ENCODE measurements at places on chromosomes 13 and 19.

- no peak for DNase-seq
Observed at GRCh38 chr13:108267347-108267746, 2.2 kb upstream of the TNFSF13B start.

- DNase-seq, result no peak
Observed at GRCh38 chr19:10921199-10921909, 7.1 kb downstream of the YIPF2 start.

- no peak for DNase-seq
Observed at GRCh38 chr13:48116808-48117207, 21.9 kb upstream of the MED4 start.

GRCh38 chr13:46373623-46374022, 13.4 kb downstream of the RUBCNL start:
- no peak for DNase-seq

GRCh38 chr13:28657784-28658538, 969 bp upstream of the POMP start:
- no peak for DNase-seq

DNA sequence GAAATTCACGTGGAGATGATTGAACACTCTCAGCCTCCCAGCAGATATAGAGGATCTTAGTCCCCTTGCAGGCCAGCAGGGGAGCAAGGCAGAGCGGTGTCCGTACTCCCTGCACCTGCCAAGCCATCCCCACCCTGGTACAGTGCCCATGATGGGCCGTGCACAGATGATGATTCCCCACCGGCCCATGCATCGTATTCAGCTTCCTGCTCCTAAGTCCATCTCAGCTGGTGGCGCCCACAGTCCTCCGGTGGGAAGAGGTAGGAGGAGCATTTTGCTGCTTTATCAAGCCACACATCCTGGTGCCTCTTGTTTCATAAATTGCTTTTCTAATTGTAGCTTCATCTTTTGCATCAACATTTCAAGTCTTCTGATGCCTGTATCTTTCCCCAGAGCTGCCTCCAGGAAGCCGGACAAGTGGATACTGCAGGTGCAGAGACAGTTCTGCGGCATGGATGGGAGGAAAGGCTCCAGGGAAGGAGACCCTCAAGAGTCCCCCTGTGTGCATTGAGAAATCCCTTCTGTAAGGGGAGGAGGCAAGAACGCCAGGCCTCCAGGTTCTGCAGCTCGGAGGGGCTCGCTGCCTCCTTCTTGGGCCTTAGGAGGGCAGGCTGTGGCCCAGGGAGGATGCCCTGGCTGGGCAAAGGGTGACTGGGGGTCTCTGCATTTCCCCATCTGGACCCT, 55.3 kb downstream of the F2RL3 start:
- DNase-seq, result no peak

- DNase-seq, result no peak
Observed at GRCh38 chr13:45447050-45447661, 17.6 kb upstream of the COG3 start.

- DNase-seq, result no peak
Observed at GRCh38 chr19:17889609-17890214, 18.0 kb downstream of the SLC5A5 start.

DNA sequence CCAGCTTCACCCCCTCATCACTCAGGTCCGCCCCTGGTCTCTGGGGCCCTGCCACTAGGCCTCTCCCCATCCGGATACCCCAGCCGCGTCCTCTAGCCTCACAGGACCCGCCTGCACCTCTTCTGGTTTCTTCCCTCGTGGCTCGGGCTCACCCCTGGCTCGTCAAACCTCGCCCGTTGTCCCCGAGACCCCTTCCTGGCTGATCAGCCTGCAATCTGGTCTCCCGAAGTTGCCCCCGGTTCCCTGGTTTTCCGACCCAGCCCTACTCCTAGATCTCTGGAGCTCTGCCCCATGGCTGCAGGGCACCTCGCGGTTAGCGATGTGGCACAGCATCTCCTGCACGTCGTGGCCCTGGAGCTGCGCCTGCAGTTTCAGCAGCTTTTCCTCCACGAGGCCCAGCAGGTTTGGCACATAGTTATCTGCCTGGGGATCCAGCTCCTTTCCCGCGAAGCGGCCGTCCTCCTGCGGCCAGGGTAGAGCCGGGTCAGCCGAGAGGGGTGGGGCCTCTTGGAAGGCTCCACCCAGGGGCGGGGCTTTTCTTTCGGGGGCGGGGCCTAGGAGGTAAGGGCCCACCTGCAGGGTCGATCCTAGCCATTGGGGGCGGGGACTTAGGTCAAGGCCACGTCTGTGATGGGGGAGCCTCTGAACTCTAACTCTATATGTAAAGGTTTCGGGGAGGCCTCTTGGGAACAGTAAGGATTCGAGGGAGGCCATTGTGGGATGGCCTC, 2.4 kb upstream of the RGL3 start:
- no peak for DNase-seq

GRCh38 chr13:40145139-40145538, 489.7 kb downstream of the COG6 start:
- no peak for DNase-seq

DNA sequence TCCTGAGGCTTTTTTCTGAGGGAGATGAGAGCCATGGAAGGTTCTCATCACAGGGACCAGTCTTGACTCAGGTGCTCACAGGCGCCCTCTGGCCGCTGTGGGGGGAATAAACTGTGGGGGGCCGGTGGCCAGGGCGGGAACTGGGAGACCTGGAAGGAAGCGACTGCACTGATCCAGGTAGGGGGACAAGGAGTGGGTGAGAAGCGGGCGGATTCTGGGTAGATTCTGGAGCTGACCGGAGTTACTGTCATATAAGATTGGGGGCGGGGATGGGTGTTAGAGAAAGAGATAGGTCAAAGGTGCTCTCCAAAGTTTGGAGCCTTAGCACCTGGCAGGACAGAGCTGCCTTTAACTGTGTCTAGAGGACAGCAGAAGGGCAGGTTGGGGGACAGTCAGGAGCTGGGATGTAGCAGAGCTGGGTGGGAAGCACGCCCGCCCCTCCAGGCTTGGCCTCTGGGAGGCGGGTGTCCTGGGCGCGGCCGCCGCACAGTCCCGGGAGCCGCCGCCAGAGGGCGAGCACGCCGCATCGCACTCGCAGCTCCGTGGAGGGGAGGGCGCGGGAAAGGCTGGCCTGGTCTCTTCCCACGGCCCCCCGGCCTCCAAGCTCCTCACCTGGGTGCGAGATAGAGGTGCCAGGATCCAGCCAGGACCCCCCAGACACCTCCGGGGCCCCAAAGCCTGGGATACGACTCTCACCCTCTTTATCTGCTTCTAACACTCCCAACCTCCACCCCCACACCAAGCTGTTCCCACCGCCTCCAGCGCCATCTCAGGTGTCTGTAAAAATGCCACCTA, 4.2 kb upstream of the DAND5 start:
- DNase-seq, result peak; percentile 90

- DNase-seq, result no peak
Observed at GRCh38 chr19:28027116-28027515, 1185.8 kb downstream of the UQCRFS1 start.

GRCh38 chr19:51572908-51573307, 1.8 kb downstream of the ZNF175 start:
- DNase-seq, result no peak

GRCh38 chr13:44331912-44332851, 41.4 kb upstream of the SERP2 start:
- DNase-seq, result peak; percentile 87

- DNase-seq, result no peak
Observed at GRCh38 chr13:33411312-33411711, 125.8 kb upstream of the STARD13 start.

- DNase-seq, result no peak
Observed at GRCh38 chr13:51457086-51457815, 4.4 kb upstream of the INTS6 start.

- no peak for DNase-seq
Observed at GRCh38 chr13:80166352-80166751, 174.6 kb downstream of the SPRY2 start.

DNA sequence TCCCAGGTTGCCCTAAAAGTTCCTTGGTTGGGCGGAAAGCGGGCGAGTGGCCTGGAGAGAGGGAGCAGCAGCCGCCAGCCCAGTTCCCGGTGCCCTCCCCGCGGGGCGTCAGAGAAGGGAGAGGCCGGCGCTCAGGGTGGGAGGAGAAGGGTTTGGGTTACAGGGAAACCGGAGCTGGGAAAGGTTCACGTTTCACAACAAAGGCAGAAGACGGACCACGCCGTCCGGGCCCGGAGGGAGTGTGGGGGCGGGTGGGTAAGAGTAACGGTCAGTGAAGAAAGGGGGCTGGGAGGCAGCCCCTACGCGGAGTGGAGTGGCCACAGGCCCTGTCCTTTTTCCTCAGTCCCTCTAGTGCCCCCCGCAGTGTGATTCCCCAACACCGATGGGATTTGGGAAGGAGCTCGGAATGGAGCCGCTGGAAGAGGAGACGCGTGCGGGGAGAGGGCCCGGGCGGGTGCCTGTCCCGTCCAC, 1.6 kb downstream of the SIX5 start:
- peak; percentile 88 for DNase-seq

DNA sequence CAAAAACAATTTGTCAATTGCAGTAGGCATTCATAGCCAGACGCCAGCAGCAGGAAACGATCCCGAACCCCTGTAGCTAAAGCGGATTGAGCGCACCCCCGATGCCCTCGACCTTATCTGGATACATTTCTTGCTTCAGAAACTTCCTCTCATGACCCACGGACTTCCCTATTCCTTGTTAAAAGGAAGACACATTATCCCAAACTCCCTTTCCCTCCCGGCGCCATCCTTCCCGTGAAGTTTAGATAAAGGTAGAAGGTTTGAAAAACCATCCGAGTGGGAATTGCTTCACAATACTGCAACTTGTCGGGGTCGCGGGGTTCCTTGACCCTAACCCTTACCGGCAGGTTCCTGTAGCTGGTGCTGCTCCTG, 977 bp downstream of the PCDH20 start:
- no peak for DNase-seq

DNA sequence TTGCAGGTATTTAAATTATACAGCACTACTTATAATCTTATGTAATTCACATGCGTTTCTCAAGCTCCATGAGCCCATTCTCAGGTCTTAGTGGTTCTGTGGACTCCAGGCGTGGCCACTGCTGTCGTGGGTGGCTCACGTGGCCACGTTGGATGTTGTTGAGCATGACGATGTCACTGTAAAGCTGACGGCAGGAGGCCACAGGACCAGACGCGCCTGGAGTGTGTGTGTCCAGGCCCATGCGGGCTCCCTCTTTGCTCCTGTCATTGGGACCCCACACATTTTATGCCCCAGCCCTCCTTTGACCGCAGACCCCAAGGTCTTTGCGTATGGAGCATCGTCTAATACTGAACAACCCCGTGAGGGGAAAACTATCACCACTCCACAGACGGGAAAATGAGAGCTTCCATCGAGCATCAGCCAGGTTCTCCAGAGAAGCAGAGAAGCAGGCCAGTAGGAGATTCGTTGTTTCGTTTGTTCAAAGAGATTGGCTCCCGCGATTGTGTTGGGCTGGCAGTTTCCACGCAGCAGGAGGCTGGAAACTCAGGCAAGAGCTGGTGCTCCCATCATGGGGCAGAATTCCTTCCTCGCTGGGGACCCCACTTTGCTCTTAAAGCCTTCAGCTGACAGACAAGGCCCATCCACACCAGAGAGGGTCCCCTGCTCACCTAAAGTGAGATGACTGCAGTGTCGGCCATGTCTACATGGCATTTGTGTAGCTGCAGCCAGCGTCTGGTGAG, 129.3 kb upstream of the SPACA7 start:
- no peak for DNase-seq

- DNase-seq, result no peak
Observed at GRCh38 chr19:24046550-24046949, 40.4 kb upstream of the ZNF254 start.

DNA sequence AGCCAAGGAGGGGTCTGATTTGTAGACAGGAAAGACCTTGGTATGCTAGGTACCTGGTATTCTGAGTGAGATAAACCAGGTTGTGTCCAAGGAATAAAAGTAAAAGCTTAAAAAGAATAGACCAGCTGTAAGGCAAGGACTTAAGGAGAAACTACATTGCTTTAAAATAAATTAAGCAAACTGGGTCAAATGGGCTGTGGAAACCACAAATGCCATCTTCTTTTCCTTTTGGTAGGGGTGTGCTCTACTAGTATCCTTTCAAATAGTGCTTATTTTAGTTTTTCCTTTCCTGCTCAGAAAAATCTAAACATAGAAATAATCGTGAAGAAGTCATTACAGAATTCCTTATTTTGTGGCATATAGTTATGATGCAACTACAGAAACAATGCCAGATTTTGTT, 138.6 kb upstream of the KLF12 start:
- DNase-seq, result no peak

DNA sequence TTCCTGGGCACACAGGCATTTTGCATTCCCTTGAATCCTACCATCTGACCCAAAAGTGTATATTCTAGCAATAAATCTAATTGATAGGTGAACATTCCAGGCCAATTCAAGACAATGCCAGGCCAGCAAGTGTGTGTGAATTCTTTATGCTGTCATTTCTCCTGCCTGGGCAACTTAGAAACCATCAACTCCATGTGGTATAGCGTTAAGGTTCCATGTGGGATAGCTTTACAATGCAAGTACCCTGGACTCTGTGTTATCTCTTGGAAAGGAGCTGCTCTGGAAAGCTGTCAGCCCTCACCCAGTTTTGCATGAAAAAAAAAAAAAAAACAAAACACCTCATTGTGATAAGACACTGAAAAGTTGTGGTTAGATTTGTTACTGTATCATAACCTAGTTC, 15.6 kb upstream of the FLT1 start:
- no peak for DNase-seq

GRCh38 chr19:13029301-13029880, 34.1 kb downstream of the NFIX start:
- DNase-seq, result no peak

GRCh38 chr19:54795758-54796157, 7.7 kb upstream of the KIR2DL4 start:
- DNase-seq, result no peak

DNA sequence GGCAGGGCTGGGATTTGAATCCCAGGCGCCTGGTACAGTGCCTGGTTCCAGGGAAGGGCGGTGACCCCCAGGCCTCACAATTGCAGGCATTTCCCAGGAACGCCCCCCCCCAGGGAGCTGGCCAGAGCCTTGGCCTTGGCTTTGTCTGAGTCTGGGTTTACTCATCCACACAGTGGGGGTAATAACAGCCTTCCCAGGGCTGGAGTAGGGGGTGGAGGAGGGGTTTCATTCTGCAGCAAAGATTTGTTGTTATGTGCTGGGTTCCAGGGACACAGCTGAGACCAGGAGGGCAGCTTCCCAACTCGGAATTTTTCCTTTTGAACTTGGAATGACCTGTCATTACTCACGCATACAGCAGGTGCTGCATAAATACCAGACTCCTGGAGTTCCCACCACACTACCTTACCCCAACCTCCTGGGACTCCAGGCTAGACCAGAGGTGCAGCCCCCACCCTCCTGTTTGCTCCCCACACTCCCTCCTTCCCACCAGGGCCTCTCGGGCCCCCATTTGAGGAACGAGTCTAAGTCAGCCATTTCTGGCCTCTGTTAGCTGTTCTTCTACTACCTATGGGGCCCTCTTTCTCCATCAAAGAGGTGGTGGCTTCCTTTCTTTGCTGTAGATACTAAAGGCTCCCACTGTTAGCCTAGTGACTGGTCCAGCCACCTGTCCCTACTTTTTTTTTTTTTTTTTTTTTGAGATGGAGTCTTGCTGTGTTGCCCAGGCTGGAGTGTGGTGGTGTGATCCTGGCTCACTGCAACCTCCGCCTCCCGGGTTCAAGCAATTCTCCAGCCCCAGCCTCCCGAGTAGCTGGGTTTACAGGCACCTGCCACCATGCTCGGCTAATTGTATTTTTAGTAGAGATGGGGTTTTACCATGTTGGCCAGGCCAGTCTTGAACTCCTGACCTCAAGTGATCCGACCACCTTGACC, 1.6 kb upstream of the ADAMTS10 start:
- DNase-seq, result peak; percentile 92

GRCh38 chr13:99275093-99275469, 16.9 kb upstream of the GPR18 start:
- no peak for DNase-seq
